Osteoblast (primary cell): ENCODE measurements at places on chromosomes 1 and 21.

DNA sequence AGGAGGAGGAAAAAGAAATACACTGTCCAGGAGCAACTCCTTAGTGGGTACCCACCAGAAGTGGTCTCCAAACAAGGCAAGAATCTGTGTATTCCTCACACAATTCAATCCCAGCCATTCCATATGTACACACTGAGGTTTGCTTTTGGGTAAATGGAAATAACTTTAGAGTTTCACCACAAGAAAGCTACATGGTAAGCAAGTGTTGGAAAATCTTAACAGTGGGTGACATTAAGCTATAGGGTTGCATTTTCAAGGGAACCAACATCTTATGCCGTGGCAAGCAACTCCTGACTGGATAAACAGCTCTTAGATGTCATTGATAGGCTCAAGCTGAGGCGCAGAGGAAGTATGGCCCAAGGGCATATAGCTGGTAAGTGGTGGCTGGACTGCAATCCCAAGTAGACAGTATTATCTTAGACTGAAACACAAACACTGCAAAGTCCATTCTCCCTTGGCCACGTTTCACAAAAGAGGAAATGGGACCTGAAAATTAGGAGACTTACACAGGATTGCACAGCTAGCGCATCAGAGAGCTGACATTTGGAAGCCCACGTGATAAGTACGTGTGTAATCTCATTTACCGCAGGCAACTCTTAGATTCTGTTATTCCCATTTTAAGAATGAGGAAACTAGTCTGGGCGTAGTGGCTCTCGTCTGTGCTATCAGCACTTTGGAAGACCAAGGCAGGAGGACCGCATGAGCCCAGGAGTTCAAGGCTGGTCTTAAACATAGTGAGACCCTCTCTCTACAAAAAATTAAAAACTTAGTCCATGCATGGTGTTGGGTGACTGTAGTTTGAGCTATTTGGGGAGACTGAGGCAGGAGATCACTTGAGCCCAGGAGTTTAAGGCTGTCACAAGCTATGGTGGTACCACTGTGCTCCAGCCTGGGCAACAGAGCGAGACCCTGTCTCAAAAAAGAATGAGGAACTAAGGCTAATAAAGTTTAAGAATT lies 4.0 kb upstream of the BRWD1 start:
- peak; percentile 32 for DNase-seq

DNA sequence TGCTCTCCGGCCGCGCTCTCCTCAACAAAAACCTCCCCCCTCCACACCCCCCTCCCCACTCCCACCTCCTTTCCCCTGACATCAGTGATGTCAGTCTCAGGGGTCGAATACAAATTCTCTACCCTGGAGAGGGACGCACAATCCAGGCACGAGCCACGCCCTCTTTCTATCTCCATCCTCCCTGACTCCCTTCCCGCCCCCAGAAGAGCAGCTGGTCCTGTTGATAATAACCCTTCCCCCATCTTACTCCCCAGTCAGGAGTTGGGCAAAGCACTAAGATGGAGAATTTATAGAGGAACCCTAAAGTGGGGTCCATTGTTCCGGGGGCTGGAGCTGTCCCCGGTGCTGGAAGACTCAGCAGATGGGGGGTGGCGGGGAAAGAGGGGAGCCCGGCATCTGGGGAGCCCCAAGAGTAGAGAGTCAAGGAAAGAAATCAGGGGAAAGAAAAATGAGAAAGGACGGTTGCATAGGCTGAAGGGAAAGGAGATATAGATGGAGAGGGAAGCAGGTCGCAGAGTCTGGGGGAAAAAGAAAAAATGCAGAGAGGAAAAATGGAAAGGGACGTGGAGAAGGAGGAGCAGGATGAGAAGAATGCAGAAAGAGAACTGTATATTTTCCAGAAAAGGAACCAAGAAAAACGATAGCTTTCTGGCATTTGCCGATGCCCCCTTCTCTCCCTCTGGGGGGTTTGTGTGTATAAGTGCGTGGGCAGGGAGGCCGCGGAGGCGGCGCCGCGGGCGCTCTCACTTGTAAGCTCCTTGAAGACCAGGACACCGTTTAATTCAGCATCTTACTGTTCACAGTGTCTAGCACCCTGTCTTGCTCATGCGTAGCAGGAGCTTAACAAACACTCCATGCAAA lies at the start of gene CELF3:
Gene CELF3 (minus strand): TSS at position 33 of the 861 bp plus-strand sequence. CDS start 783 bp downstream, outside the sequence.
- peak; percentile 60 for DNase-seq

DNA sequence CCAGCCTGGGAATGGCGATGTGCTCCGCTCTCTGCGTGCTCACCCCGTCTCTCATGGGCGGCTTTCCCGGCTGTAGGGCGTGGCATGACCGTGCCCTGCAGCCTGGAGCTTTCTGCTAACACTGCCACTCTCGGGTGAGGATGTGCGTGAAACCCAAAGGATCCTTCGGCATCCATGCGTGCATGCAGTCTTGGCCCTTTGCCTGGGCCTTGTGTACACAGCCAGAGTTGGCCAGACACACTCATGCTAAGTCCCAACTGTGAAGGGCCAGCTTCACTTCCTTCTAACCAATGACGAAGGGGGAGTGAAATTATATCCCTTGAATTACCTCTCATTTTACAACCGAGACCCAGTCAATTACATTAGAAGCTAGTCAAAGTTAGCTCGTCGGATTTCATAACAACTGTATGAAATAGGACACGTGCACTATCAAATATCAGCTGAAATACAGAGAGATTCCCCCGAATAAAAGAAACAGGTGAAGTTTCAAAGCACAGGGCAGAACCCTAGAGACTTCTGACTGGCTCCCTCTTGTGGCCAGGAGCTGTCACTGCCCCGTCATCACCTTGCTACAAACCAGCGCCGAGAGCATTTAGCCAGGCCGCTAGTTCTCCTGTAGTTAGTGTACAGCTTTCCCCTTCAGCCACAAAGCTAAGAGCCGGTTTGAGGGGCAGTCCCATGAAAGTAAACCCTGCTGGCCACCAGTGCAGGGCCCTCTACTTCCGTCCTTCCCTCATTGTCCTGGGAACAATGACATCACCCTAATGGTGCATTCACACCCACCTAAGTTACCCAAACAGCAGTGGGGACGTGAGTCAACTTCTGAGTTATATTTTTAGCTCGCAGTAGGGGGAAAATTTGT lies 63.4 kb upstream of the COA6 start:
- DNase-seq = peak; percentile 75

DNA sequence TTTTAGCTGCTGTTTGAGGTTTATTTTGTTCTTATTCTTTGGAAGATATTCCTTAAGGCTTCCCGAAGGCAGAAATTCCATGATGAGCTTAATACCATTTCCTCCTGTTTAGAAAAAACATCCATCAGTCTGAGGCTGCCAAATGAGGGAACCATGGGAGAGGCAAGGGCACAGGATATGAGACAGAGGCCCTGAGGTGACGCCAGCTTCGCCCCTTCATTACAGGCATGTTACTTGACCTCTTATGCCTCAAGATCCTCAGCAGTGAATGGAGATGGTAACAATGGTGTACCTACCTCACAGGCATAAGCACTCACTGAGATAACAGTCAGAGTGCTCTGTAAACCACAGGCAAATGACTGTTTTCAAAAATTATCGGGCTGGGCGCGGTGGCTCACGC lies 93.6 kb downstream of the RAVER2 start:
- DNase-seq = no peak

DNA sequence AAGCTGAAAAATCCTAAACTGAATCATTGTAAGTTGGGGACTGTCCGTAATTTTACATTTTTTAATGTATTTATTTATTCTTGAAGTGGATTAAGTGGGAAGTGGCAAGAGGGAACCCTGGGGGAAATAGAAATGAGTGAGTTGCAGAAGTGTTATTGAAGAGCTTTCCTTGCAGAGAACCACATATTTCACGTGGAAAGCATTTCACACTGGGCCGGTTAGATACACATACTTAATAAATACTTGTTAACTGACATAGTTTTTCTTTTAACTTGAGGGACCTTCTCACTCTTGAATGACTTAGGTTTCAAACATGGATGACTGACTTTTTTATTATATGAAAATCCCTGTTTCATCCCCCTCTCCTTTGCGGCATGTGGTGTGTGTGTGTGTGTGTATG lies 239.3 kb downstream of the LMO4 start:
- no peak for DNase-seq

- DNase-seq = peak; percentile 81
Measured at GRCh38 chr1:53658489-53659230, 80.3 kb downstream of the GLIS1 start.

- DNase-seq = no peak
Measured at GRCh38 chr21:23522751-23523150, 2084.5 kb downstream of the MRPL39 start.

DNA sequence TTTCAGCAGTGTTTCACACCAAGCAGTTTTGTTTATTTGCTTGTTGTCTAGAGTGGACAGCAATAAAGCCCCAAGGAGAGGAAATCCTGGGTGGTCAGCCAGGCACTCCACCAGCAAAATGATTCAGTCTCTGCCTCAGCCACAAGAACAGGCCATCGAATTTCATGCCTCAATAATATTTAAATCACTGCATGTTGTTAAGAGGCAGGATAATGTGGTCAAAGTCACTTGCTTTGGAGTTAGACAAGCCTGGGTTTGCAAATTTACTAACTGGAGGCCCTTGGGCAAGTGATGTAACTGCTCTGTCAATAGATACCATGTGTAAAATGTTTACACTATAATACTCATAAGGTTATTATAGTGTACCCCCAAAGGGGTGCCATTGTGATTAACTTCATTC lies 349.6 kb downstream of the LMO4 start:
- DNase-seq = no peak

GRCh38 chr1:98906361-98906760 lies 98.3 kb downstream of the PLPPR5 start:
- DNase-seq = no peak

GRCh38 chr1:29753771-29754572 lies 517.6 kb downstream of the PTPRU start:
- no peak for DNase-seq

DNA sequence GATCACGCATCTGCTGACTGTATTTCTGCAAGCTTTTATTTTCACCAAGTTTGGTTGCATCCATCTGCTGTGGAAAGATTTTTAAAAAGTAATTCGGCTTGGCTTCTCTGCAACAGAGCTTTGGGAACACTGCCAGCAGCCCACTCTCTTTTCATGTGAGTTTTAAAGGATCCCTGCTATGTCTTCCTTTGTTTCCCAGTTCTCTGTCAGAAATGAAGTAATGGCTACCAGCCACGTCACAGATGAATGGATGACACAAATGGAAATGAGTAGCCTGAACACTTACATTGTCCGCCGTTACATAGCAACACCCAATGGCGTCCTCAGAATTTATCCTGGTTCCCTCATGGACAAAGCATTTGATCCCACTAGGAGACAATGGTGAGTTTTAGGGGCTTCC lies 80.6 kb upstream of the RAVER2 start:
- DNase-seq = no peak

- DNase-seq = no peak
Measured at GRCh38 chr1:203671521-203672278, 45.1 kb downstream of the ATP2B4 start.

DNA sequence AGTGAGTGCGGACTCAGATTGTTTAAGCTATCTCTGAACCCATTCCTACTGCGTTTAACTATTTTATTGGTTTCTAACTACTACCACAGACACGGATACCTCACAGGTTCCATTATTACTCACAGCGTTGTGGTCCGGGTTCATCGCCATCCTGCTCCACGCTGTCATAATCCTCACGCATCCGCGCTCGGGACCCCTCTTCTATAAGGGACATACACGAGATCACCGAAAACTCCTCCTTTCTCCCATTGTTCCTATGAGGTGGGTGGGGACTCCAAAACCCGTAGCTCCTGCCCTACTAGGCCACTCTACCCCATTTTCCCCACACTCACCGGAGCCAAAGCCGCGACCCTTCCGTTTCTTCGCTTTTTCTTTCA lies 610 bp downstream of the RBM8A start:
- peak; percentile 34 for DNase-seq

- peak; percentile 75 for DNase-seq
Measured at GRCh38 chr1:26994787-26995517, 1.5 kb downstream of the TRNP1 start.

DNA sequence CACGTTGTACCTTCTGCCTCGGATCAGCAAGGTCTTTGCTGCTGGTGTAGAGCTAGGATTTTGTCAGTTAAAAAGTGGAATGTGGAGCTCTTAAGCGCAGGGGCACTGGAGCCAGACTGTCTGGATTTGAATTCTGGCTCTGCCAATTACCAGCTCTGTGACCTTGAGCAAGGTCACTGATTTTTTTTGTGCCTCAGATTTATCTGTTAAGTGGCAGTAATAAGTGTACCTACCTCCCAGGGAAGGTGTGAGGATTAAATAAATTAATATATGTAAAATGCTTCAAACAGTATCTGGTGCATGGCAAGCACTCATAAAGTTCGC lies 40.3 kb downstream of the UBE2U start:
- DNase-seq = no peak

- no peak for DNase-seq
Measured at GRCh38 chr1:49864581-49864980, 159.2 kb downstream of the AGBL4 start.

- DNase-seq = no peak
Measured at GRCh38 chr1:62717483-62717882, 29.3 kb upstream of the DOCK7 start.

GRCh38 chr1:96211202-96211601 lies 510.4 kb upstream of the PTBP2 start:
- no peak for DNase-seq

GRCh38 chr1:196144588-196144987 lies 463.7 kb downstream of the KCNT2 start:
- DNase-seq = no peak

DNA sequence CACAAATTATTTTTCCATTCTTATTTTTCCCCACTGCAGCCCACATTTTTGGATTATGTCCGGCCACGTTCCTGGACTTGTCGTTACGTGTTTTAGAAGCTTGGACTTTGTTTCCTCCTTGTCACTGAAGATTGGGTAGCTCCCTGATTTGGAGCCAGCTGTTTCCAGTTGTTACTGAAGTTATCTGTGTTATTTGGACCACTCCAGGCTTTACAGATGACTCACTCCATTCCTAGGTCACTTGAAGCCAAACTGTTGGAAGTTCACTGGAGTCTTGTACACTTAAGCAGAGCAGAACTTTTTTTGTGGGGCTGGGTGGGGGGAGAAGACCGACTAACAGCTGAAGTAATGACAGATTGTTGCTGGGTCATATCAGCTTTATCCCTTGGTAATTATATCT lies 12.2 kb upstream of the AXDND1 start:
- DNase-seq = peak; percentile 39

- no peak for DNase-seq
Measured at GRCh38 chr21:44399151-44399954, 45.9 kb downstream of the TRPM2 start.

DNA sequence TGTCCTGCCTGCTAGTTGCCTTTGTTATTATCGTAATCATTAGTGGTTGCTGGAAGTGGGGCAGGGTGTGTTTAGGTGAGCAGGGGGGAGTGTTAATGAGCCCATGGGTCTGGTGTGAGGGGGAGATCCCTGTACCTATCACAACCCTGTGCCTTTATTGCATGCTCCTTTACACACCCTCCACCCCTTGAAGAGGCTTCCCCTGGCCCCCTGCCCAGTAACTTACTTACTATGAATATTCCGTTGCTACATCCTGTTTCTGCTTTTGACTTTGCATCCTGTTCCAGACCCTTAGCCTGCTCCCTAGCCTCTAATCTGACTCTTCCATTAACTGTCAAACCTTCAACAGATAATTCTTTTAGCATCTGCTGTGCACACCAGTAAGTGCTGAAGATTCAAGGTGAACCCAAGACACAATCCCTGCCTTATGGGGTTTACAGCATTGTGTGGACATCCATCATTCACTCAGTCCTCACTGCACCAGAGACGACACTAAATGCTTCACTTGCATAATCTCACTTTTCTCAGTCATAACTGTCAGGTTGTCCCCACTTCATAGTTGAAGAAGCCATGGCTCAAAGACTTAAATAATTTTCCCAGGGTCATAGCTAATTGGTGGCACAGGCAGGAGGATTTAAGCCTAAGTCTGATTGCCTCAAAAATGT lies 47.9 kb downstream of the CDC7 start:
- no peak for DNase-seq
